ENCODE measurements at places on chromosomes 3 and 15.

DNA sequence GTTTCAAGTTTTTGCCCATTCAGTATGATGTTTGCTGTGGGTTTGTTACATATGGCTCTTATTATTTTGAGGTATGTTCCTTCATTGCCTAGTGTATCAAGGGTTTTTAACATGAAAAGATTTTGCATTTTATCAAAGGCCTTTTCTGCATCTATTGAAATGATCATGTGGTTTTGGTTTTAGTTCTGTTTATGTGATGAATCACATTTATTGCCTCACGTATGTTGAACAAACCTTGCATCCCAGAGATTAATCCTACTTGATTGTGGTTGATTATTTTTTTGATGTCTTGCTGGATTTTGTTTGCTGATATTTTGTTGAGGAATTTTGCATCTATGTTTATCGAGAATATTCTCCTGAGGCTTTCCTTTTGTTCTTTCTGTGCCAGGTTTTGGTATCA lies 39.4 kb downstream of the TMCO5A start:
- DNase-seq = no peak

- DNase-seq = no peak
Measured at GRCh38 chr15:55654561-55655031, 66.5 kb upstream of the PYGO1 start.

- no peak for DNase-seq
Measured at GRCh38 chr3:4629095-4630007, 136.2 kb downstream of the ITPR1 start.

GRCh38 chr3:182696916-182697315 lies 96.4 kb upstream of the ATP11B start:
- no peak for DNase-seq

GRCh38 chr15:99449514-99449913 lies 116.3 kb upstream of the MEF2A start:
- no peak for DNase-seq

GRCh38 chr3:124084022-124084881 lies 92.3 kb upstream of the ROPN1 start:
- peak; percentile 15 for DNase-seq

DNA sequence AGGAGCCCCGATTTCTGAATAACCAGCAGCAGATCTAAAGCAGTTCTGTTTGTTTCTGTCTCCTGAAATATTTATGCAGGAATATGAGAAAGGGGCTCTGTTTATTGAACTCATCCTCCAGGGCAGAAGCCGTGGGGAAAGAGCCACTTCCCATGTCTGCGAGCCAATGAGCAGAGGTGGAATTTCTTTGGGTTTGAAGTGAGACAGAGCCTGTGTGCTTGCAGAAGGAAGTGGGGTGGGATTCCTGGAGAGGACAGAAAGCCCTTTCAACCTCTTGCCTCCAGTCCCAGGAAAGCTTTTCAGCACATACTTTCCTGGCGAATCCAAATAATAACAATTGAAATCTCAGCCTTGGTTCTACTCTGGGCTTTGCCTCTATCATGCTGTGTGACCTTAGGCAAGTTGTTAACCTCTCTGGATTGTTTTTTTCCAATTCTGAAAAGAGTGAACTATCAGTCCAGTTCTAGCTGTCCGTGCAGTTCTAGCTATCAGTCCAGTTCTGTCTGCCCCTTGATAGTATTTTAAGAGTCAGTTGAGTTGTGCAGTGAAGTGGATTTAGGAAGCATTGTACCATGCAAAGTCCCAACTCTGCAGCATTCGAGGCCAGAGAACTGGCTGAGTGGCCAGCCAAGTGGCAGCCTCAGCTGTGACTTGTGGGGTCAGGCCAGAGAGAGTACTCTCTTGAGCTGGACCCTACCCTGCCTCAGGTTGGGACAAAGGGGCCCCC lies 15.9 kb downstream of the CORO2B start:
- no peak for DNase-seq

GRCh38 chr15:23823508-23823907 lies 136.4 kb upstream of the NDN start:
- DNase-seq = no peak

DNA sequence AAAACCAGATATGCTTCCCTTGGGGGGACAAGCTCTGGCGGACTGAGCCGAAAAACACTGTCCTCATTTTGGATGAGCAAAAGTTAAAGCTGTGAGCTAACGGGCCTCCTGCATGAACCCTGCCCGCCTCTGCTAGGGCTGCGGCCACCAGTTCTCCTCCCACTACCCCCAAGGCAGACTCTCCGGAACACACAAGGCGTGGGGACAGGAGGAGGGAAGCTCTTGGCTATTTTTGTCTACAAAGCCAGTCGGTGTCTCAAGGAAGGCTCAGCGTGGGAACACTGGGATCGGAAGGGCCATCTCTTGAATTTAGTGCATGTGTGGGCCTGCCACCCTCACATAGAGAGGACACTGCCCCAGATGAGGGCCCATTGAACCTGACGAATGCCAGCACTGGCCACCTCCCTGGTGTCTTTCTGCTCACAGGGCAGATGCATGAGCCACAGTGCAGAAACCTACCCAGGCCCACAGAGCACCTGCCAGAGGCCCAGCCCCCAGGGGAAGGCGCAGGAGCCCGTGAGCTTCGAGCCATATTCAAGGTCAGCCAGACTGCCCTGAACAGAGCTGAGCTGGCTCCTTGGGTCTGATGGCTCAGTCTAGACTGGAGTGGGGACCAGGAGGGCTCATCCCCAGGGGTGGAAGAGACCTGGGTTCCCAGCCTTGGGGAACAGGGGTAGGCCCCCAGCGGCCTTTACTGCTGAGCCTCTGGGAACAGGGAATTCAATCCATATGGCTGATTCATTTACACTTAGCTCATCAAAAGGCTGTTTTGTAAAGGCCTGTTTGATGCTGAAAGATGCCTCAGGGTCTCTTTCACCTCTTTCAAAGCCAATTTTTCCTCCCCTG lies 38.3 kb downstream of the HCN4 start:
- no peak for DNase-seq

GRCh38 chr3:192864941-192865340 lies 52.7 kb downstream of the MB21D2 start:
- DNase-seq = no peak

GRCh38 chr15:101307897-101308603 lies 13.0 kb upstream of the SNRPA1 start:
- DNase-seq = no peak

All from RPMI7951 (cell line).